T-cell (primary cell): ENCODE measurements at places on chromosomes 6 and 20. TPM values are rescaled to one million over a fixed set of nuclear protein-coding genes. Genes with fewer than 3 reads are reported as not detected.
A peak's percentile ranks its signal among the peaks of the same experiment; 100 is the strongest.

- no peak for DNase-seq
- no peaks in the 10 kb centered on the region for H3K27me3 ChIP-seq
- no peaks in the 10 kb centered on the region for H3K4me1 ChIP-seq
- no peak overlapping the region for H3K4me3 ChIP-seq
- no peak overlapping the region for H3K27ac ChIP-seq
Observed at GRCh38 chr6:20808924-20809323, 274.7 kb downstream of the CDKAL1 start.

Gene CGA
- total RNA-seq: not detected

Gene ASIP
- not detected for total RNA-seq

GRCh38 chr6:46645265-46645664 is 7.4 kb downstream of the CYP39A1 start:
- H3K27ac ChIP-seq: no peak overlapping the region
- DNase-seq: no peak
- H3K4me1 ChIP-seq: no peaks in the 10 kb centered on the region

Gene SEMG1
- not detected for total RNA-seq

Gene FAM209B
- total RNA-seq: 1.8 TPM

Gene COX4I2
- not detected for total RNA-seq

- peak overlapping the region; percentile 33 for H3K4me3 ChIP-seq
- peak overlapping the region; percentile 89 for H3K27ac ChIP-seq
- no peak for DNase-seq
- H3K36me3 ChIP-seq: no peaks in the 10 kb centered on the region
- no peaks in the 10 kb centered on the region for H3K27me3 ChIP-seq
- H3K4me1 ChIP-seq: peaks cover 65% of the 10 kb centered on the region
Observed at GRCh38 chr6:142884214-142885035, 60.6 kb downstream of the HIVEP2 start.

Gene KCNQ2
- total RNA-seq: 0.25 TPM

Gene NRN1
- 0.13 TPM for total RNA-seq

GRCh38 chr6:154388803-154389202 is 32.2 kb upstream of the IPCEF1 start:
- H3K27ac ChIP-seq: no peak overlapping the region
- H3K4me3 ChIP-seq: no peak overlapping the region
- H3K4me1 ChIP-seq: no peaks in the 10 kb centered on the region
- H3K36me3 ChIP-seq: no peaks in the 10 kb centered on the region
- no peak for DNase-seq
